Glomerular endothelial cell (primary cell): ENCODE measurements at places on chromosomes 5 and 9. TPM values are rescaled to one million over a fixed set of nuclear protein-coding genes. Genes with fewer than 3 reads are reported as not detected.

GRCh38 chr5:110115503-110115902 is 425.8 kb downstream of the MAN2A1 start:
- DNase-seq, result no peak

DNA sequence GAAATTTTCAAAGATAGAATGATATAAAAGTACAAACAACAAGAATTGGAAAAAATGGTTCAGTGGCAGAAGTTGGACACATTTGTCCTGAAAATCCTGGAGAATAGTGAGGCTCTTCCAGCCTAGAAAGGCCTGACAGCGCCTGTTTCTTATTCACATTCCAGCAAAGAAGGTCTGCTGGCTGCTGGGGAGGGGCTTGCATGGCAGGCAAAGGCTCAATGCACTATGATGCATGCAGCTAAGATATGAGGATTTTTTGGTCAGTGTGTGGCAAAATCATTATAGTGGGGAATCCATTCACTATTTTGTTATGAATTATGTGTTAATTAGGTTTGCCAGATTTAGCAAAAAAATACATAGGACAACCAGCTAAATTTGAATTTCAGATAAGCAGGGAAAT is 243.9 kb upstream of the SLC30A5 start:
- DNase-seq, result no peak

DNA sequence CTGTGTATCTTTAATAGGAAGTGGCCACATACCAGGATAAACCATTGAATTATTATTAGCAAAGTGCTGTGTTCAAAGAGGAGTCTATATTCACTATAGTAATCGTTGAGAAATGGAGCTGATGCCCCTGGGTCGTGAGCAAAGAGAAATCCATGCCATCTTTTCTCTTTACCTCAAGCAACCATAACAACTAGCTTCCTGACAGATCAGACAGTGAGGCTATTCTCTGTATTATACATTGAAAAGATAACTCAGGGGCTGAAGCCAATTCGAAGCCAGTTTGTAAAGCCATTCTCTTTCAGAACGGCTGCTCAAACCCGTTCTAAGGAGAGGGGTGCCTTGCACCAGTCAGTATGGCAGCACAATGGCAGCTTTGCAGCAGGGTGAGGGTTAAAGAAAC is 680.6 kb downstream of the SEMA5A start:
- no peak for DNase-seq

DNA sequence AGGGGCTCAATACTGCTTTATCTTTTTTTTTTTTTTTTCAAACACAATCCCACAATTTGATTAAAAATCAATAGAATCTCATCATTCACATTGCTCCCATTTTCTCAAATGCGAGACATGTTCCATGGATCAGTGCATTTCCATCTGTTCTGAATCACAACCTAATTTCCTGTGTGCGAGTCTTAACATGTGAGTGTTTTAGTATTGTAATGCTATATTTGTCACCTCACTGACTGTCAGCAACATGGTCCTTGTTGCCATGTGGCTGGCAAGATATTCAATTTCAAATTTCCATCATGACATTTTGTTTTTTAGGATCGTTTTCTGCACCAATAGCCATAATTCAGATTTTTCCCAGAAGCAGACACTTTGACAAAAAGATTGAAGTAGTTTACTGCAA is 233.2 kb upstream of the PRDM9 start:
- DNase-seq, result no peak

- DNase-seq, result no peak
Observed at GRCh38 chr5:61631438-61631941, 299.4 kb downstream of the ZSWIM6 start.

DNA sequence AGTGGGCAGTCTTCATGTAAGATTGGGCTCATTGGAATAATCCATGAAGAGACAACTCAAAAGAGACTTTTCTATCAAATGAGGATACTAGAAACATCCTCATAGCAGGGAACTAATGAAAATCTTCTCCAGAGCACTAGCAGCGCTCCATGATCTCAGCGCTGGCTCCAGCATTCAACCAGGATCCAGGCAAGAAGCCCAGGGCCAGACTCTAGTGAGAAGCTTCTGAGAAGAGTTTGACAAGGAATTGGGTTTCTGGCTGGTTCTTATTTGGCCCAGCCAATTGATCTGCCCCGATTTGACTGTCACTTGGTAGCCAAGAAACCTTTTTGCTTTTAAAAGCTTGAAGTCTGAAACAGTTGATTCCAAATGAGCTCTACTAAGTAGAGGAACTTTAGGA is 60.1 kb downstream of the AOPEP start:
- no peak for DNase-seq

The ALG2 gene
- 43.5 and 45.0 TPM in 2 replicates for total RNA-seq

GRCh38 chr5:41509399-41510175 is 814 bp downstream of the PLCXD3 start:
- DNase-seq, result no peak
